ENCODE measurements at places on chromosomes 3 and 15.

- DNase-seq = no peak
These were observed 34.2 kb downstream of the LIPC start for GRCh38 chr15:58465866-58466517.

GRCh38 chr3:96657710-96658109 lies 156.7 kb upstream of the EPHA6 start:
- no peak for DNase-seq

DNA sequence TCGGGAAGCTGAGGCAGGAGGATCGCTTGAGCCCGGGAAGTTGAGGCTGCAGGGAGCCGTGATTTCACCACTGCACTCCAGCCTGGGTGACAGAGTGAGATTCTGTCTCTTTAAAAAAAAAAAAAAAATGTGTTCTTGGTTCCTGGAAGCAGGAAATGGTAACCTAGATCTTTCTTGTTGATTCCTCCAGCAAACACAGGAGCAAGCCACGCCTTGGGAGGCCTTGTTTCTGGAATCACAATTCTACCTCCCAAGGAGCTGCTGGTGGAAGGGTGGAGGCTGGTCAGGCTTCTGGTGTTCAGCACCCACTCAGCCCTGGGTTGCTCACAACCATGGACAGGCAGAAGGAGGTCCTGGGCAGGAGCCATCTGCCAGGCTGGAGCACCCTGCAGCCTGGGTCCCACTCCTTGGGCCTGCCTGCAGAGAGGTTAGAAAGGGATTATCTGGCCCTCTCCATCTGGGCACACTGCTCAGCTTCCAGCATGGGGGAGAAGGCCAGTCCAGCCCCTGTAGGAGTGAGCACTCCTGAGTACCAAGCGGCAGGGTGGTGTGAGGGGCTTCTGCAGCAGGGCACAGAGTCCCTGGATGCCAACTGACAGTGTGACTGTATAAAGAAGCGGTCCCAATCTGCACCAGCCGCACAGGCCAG lies 65.6 kb downstream of the ABTB1 start:
- DNase-seq = no peak

GRCh38 chr15:82143390-82144385 lies 97.9 kb upstream of the MEX3B start:
- DNase-seq = no peak

DNA sequence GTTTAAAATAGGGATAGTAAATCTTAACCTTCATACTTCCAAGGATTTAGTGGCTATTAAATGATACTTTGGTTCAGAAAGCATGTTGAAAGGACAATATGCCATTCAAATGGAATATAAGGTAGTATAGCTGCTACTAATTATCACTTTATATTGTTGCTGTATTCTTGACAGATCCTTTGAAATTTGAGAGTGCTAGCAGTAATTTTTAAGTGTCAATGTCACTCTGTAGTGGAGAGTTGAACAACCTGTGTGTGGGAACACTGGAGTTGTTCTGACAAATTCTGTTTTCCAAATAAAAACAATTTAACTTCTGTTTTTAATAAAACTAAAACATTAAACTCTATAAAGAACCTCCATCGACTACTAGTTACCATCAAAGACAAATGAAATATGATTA lies 565.7 kb downstream of the FGF12 start:
- no peak for DNase-seq

DNA sequence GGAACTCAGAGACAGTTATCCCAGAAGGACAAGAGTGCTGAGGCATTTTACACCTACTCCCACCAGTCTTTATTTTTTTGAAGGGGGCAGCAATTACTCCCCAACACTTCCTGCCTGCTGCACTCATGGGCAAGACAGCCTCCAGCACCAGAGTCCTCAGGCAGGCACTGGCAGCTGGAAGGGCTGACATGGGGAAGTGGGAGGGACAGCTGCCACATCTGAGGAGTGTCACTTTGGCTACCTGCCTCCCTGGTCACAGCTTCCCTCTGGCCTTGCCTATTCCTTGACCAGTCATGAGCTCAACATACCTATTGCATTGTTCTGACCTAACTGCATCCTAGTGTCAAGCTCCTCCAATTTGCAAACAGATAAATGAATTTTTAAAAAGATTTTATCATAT lies 10.2 kb upstream of the LACTB start:
- DNase-seq = no peak

DNA sequence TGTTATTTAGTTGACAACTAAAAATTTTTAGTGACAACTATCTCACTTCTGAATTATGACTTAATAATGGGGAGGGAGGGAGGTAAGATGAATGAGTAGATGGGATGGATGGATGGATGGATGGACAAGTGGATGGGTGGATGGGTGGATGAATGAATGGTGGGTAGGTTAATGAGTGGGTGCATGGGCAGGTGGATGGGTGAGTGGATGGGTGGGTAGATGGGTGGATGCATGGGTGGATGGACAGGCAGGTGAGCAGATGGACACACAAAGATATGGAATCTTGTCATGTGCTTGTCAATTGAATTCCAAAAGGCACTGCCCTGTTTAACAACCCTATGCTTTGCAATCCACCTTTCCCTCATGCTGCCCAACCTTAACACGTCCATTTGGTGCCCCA lies 41.5 kb downstream of the KLHL25 start:
- no peak for DNase-seq

GRCh38 chr15:55197362-55197705 lies 593 bp upstream of the RSL24D1 start:
- no peak for DNase-seq

GRCh38 chr3:100893108-100893507 lies 100.1 kb downstream of the ABI3BP start:
- DNase-seq = no peak

- DNase-seq = no peak
These were observed 57.7 kb downstream of the SUCNR1 start for GRCh38 chr3:151931171-151931570.

- DNase-seq = no peak
These were observed 226.6 kb upstream of the LRRFIP2 start for GRCh38 chr3:37400945-37401344.

DNA sequence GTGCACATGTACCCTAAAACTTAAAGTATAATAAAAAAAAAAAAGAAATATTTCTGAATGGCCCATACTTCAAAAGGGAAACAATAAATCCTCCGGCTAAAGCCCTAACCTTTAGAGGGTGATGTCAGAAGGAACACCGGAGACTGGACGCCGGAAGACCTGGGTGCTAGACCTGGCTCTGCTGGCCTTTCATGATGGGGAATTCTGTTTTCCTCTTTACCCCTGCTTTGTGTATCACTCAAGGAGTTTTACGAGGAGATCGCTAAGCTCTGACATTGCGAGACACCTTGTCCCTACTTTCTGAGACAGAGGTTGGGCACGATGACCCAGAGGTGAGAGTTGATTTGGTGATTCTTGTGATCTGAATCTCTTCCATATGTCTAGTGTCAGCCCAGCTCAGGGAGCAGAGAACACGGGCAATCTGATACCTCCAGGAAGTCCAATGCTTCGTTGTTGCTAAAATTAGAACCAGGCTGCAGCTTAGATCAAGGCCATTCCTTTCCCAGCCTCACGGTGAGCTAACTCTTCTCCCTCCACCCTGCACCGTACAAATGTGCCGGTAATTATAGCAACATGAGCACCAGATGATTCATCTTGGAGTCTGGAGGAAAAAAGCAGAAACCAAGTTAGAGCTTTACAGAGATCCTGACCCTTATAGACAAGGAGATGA lies 42.0 kb upstream of the CFAP161 start:
- DNase-seq = no peak

- DNase-seq = no peak
These were observed 3.5 kb upstream of the UBE2E2 start for GRCh38 chr3:23199649-23200048.

DNA sequence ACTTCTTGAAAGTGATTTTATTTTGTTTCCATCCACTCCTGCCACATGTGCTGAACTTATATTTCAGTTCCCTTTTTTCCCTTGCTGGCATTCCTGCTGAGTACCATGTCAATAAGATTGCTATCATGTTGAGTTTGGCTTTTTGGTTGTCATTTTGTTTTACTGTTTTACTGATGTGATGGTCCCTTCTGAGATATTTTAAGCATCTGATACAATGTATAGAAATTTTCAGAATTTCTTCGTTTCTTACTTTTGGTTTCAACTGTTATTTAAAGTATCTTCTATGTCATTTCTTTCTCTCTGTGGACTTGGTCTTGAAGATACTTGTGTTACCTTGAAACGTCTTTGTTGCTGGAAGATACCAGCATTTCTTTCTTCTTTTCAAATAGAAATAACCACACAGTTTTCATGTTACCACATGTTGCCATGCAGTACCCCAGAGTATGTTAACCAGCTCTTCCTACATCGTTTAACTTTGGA lies 14.1 kb downstream of the SIDT1 start:
- no peak for DNase-seq

- DNase-seq = no peak
These were observed 1.8 kb upstream of the UBE2E2 start for GRCh38 chr3:23201154-23201838.
